Fibroblast of the aortic adventitia (primary cell): ENCODE measurements at places on chromosomes 4 and X. TPM values are rescaled to one million over a fixed set of nuclear protein-coding genes. Genes with fewer than 3 reads are reported as not detected.

The XPNPEP2 gene
- total RNA-seq: 3.6 and 5.7 TPM in 2 replicates

The SPIN2A gene
- total RNA-seq: 0.63 TPM in 1 of 2 replicates, not detected in the other

The RAB40A gene
- total RNA-seq: 0.27 and 0.57 TPM in 2 replicates

The MND1 gene
- total RNA-seq: 2.4 and 15.5 TPM in 2 replicates

The CCSER1 gene
- total RNA-seq: under 0.01 TPM in 1 of 2 replicates, not detected in the other

The RAB41 gene
- not detected in 2 replicates for total RNA-seq

The CFI gene
- total RNA-seq: 17.6 and 201 TPM in 2 replicates
